ENCODE measurements at places on chromosomes 6 and 20.

GRCh38 chr20:8393381-8393780 is 261.3 kb downstream of the PLCB1 start:
- DNase-seq, result no peak

DNA sequence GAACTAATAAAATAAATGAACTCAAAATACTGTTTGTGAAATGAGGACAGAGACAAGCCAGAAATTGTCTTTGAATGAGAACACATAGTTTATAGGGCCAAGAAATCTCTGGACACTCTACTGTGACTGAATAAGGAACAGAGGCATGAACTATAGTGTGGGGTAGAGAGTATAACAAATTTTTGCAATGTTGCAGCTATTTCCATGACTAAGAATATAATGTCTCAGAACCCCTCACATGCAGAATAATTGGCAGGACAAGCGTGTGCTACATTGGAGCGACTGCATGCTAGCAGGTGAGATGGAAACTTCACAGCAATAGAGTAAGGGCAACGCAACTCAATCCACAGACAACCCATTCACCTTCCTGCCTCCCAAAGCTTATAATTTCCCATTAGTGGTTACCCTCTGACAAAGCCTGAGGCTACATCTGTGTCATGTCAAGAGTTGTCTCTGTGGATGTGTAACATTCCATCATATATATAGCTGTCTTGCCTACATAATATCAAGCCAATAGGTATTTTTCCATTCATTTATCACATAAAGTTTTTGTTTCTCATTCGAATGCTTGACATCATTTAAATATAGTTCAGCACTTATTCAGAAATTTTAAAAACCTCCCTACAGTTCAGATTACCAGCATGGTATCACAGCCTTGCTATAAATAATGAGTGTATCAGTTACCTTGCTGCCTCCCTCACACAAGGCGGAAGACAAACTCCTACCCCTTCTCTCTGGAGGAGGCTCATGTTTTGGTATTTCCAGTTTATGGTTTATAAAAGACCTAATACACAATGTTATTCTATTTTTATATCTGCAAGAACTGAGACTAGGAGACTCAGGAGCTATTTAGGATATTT is 47.9 kb upstream of the ECHDC1 start:
- DNase-seq, result no peak

DNA sequence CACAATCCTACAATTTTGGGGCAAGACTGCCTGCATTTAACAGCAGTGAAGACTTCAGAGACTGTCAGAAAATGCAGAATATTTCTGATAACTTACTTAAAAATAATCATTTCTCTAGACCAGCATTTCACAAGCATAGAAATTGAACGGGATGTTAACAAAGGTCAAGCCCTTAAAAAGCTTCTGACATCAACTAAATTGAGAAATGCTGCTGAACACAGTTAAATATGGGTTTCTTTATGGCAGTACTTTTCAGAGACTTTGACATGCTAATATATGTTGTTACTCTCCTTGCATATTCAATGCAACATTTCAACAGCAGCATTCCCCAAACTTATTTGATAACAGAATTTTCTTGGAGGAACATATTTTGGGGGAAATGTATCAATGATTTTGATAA is 84.5 kb downstream of the KIF13A start:
- DNase-seq, result no peak

GRCh38 chr6:123168892-123169773 is 173.1 kb downstream of the CLVS2 start:
- DNase-seq, result no peak

DNA sequence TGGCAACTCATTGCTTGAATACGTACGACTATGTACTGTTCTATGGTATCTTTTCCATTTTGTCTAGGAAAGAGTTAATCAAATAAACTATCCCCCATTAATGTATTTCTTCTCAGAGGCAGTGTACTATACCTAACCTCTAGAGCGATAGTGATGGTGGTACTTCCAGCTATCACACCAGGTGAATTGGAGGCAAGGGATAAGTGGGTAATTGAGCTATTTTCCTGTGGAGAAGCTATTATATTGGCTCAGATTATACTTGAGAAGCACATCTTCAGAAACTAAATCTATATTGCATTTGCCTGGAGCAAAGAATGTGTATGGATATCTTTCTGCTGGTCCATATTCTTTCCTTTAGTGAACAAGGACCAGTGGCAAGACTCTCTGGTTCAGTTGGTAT is 430.7 kb upstream of the KHDRBS2 start:
- DNase-seq, result no peak

DNA sequence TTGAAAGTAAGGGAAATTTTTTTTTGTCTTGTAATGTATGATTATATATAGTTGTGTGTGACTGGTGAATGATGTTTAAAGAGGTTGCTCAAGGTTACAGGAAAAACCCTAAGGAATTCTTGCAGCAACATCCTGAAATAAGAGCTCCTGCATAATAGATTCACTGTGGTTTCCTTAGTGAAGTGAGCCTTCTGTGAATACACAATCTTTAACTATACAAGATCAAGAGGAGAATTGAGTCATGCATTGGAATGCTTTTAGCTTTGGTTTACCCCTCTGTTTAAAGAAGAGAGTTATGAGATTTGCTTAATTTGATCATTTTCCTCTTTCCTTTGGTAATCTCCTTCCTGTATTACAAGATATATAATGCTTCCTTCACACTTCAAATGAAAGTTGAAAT is 141.6 kb upstream of the EYA4 start:
- no peak for DNase-seq

GRCh38 chr6:2129182-2129621 is 116.2 kb downstream of the GMDS start:
- DNase-seq, result no peak

GRCh38 chr6:152904678-152905077 is 78.2 kb downstream of the FBXO5 start:
- DNase-seq, result no peak

DNA sequence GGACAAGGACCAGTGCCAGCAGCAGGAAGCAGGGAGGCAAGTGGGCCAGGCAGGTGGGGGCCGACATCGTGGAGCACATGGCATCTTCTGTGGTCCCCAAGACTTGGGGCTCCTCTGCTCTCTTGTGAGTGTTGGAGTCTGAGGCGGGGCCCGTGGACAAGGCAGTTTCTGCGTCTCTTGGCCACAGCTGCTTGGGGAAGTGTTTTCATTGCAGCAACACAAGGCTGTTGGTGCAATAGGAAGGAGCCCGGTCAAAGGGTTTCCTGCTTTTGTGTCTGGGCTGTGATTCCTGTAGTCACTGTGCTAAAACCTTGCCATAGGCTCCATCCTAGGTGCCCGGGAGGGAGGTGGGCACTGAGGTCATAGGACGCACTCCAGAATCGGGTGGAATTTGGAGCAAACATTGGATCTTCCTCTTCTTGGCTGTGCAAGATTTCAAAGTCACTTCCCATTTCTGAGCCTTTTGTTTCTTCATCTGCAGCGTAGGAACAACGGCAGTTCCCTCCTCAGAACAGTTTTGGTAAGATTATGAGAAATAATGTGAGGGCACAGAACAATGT is at the start of gene SIRPB2:
SIRPB2 (minus strand) TSS at position 140 of the 560 bp plus-strand sequence; CDS start at position 79, 61 bp downstream.
- peak; percentile 53 for DNase-seq

DNA sequence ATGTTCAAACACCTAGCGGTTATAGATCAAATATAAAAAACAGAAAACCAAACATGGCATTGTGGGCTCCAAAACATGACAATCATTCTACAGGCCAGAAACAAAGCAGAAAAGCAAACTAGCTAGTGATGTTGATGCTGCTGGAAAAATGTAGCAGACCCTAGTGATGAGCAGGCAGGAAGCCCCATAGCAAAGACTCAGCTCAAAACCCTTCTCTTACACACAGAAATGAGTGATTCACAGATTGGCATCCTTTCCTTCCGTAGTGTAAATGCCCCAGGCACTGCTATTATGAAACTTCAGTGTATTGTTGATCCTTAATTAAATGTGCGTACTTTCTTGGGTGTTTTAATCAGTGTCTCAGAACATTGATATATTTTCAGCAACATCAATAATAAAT is 425.1 kb downstream of the UTRN start:
- DNase-seq, result no peak

GRCh38 chr6:149921361-149921760 is 1.6 kb downstream of the RAET1G start:
- no peak for DNase-seq

DNA sequence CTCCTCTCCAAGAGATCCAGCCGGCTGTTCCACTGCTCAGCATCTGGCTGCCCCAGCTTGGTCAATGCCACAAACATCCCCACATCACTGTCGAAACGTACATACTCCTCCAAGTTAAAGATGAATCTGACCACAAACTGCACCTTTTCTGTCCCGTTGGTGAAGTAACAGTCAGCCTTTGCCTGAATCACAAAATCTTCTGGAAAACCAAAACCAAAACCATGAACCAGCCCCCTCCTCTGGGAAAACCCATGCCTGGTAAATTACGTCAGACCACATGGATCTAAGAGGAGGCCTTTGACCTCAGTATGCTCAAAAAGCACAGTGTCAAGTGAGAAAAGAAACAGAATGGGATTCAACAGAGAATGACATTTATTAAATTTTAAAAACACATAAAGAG is 1.7 kb downstream of the HLA-DOB start:
- DNase-seq, result no peak

DNA sequence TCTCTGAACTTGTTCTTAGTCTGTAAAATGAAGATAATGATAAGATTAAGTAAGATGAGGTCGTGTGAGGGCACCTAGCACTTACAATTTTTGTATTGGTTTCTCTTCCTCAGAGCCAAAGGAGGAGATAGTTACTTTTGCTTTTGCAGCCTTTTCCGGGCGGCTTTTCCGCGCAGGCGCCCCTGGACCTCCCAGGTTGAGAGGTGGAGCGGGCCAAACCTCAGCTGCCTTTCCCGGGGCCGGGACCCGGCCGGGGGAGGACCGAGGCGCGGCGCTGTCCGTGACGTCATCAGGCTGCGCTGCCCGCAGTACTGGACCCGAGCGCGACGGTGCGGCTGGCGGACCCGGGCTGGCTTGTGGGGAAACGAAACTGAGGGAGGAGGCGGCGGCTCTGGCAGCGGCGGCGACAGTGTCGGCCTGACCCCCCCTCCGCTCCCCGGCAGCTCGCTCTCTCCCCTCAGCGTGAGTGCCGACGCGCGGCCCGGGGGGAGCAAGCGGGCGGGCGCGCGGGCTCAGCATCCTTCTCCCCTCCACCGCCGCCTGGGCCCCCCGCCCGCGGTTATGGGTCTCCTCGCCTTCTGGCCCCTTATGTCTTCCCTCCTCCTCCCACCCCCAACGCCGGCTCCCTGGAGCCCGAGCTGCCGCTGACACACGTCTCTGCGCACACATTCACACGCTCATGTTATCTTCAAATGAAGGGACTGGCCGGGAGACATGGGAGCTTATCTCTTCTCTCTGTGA is at the start of gene CMTR1:
CMTR1 (plus strand) TSS at position 306 of the 741 bp plus-strand sequence. CDS start 2,409 bp downstream, outside the sequence.
- DNase-seq, result peak; percentile 91

DNA sequence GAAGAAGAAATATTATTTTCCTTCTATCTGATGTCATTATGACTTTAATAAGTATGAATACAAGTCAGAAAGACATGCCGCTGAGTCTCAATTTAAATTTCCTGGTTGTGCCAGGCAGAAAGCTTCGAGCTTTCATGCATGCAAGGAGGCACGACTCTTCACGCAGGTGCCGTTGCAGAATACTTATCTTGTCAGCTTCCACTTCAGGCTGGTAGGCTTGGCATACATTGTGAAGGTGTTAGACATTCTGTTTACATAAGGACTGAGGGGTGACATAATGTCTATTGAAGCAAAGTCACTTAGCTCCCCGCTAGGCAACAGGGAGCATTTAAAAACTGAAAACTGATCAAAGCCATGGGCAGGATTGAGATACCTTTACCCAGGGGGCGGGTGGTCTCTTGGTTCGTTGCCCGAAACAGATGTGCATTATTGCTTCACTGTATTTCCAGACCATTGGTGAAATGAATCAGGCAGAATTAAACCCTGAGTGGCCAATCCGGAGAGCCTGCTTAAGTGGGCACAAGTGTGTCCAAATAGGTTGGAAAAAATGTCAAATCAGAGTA is 16.4 kb downstream of the BMP6 start:
- no peak for DNase-seq

- DNase-seq, result no peak
Observed at GRCh38 chr6:35392773-35393672, 50.7 kb downstream of the PPARD start.

DNA sequence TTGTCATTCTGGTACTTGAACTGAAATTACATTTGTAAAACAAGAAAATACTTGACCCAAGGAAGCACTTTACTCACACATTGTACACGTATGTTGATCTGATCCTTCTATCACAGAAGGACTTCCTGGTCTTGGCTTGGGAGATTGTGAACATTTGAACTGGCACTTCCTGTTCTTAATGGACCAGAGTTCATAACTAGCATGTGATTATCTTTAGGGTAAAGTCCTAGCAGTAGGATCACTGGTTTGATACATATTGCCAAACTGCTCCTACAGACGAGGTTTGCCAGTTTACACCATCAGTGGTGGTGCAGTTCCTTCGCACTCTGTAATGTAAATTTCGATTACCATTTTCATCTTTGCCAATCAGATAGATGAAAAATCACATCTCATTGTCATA is 12.7 kb downstream of the HECA start:
- DNase-seq, result no peak

DNA sequence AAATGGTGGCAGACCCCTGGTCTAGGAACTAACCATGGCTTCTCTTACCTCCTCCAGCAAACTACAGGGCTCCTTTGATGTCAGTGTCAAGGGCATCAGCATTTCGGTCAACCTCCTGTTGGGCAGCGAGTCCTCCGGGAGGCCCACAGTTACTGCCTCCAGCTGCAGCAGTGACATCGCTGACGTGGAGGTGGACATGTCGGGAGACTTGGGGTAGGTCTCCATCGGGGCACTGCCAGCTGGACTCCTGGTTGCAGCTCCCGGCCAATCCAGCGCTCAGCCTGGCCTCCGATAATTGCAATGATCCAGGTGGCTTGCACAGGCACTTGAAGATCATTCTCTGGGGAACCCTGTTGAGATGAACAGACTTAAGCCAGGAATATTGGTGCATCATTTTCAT is 7.9 kb downstream of the LBP start:
- no peak for DNase-seq

GRCh38 chr6:36177166-36177565 is 19.4 kb upstream of the BRPF3 start:
- DNase-seq, result no peak

DNA sequence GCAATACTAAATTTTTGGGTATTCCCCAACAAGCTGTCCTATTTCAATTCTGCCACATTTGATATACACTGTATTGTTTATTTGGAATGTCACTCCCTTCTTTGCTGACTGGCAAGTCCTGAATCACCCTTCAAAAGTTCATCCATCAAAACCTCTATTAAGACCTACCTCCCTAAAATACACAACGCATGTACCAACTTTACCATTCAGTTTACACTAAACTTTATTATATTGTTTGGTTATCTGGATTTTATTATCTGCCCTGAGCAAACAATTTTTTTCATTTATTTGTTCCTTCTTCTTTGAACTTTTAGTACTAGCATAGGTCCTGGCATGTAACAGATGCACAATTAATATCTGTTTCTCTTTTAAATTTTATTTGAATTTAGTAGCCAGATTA is 958.2 kb upstream of the ADGRB3 start:
- DNase-seq, result no peak

DNA sequence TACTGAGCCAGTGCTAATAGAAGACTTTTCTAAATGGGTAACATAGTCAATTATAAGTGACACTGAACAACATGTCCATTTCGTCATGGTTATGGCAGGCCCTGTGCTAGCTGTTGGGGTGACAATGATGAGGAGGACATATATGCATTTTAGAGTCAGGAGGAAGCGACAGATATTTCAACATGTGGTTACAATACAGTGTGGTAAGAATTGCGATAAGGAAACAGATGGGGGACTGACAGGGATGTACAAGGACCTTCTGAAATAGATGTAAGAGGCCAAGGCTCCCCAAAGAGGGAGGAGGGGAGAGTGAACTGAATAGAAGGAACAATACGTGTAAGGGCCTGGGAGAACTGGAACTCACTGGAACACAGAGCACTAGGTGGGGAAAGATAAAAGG is 11.7 kb downstream of the MMP24 start:
- DNase-seq, result no peak

All from Ammon's horn (tissue), 1 donor.